SK-N-MC (cell line): ENCODE measurements at places on chromosomes 5 and 9.

DNA sequence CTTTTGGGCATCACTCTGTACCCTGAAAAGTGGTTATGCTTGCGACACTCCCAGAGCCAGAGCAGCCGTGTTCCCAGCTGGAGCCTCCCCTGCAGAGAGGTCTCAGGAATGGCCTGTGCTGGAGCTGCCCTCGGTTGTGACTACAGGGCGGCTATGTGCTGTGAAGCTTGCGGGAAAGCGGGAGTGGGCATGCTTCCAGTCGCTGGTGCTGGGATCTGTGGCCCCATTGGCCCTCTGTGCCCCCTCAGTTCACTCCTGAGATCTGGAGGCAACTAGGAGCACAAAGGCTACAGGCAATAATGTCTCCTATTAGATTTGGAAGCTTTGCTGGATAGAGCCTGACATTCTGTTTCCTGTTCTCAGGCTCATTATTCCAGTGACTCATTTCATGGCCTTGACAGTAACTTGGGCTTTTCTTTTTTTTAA is 56.9 kb downstream of the GPR107 start:
- no peak for DNase-seq

DNA sequence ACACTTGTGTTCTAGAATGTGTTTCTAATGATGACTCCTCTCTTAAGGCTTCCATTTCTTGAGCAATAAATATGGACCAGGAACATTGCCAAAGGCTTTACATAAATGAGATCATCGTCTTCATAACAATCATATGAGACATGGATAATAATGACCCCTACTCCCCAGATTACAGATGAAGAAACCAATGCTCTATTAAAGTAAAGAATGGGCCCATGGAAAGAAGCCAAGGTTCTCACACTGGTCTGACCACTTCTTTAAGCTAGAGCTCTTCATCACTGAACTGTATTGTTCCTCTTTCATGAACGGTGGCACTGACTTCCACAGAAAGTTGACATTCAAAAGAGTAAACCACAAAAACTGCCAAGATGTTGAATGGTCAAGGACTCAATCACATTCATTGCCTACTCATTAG is 65.3 kb downstream of the MARCHF3 start:
- no peak for DNase-seq

- no peak for DNase-seq
Observed at GRCh38 chr5:113090336-113091106, 113.9 kb downstream of the DCP2 start.

DNA sequence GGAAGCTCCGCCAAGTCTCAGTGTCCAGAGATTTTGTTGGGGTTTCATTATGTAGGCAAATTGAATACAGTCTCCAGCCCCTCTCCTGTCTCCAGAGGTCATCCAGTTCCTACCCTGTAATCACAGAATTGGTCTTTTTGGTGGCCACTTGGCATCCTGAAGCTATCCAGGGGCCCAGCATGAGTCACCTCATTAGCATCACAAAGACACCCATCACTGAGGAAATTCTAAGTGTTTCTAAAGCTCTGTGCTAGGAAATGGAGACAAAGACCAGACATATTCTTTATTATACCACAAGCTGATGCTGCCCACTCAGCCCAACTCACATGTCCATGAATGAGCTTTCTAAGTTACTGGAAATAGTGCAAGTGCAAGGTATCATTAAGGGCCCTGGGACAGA is 229.9 kb downstream of the DOCK8 start:
- DNase-seq: no peak

GRCh38 chr9:23551311-23551721 is 274.7 kb downstream of the ELAVL2 start:
- DNase-seq: no peak

DNA sequence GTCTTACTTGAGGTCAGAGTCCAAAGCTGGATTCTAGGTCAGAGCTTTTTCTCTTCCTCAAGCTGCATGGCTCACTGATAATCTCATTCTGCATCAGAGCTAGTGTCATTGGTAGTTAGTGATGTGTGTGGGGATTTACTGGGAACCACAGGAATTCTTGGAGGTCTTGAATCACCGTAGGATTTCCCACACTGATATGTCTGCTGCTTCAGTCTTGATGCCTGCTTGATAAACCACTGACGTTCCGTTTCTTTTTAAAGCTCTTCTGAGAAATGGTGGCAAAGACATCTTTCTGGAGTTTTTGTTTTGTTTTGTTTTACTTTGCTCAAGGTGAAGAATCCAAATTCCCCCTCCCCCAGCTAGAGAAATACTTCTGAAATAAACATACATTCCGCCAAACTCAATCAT is 1.2 kb upstream of the GARIN3 start:
- no peak for DNase-seq

GRCh38 chr9:127903557-127904475 is 4.4 kb upstream of the ST6GALNAC6 start:
- no peak for DNase-seq

DNA sequence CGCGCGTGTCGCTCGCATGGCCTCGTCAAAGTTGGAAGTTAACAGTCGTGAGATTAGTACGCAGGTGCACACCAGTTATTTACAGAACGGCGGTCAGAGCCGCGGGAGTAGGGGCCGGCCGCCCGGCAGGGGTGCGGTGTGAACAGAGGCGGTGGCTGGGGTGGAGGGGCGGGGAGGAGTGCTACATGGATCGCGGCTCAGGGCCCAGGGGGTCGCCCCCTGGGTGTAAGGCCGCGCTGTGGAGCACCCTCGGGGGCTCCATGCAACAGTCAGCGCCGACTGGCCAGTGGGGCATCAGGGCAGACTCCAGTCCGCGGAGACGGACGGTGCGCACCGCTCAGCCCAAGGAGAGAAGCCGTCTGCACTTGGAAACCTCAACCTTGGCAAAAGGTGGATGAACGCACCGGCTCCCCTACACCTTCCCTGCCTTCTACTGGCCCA is 60.3 kb downstream of the ZNF354C start:
- DNase-seq: no peak

DNA sequence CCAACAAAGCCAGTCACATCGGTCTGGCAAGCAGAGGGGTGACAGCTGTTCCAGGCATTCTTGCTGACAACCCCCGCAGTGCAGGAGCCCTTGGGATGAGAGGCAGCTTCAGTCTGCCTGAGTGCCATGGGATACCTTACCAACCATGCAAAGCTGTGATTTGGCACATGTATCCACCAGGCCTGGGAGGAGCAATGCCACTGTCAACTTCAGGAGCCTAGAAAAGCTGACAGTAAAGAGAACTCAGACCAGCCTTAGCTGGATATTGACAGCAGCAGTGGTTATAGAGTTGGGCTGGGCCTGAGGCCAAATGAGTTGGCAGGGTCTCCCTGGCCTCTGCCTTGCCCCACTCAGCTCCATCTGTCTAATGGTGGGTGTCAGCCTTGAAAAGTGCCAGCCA is 10.1 kb upstream of the PLPPR1 start:
- no peak for DNase-seq

DNA sequence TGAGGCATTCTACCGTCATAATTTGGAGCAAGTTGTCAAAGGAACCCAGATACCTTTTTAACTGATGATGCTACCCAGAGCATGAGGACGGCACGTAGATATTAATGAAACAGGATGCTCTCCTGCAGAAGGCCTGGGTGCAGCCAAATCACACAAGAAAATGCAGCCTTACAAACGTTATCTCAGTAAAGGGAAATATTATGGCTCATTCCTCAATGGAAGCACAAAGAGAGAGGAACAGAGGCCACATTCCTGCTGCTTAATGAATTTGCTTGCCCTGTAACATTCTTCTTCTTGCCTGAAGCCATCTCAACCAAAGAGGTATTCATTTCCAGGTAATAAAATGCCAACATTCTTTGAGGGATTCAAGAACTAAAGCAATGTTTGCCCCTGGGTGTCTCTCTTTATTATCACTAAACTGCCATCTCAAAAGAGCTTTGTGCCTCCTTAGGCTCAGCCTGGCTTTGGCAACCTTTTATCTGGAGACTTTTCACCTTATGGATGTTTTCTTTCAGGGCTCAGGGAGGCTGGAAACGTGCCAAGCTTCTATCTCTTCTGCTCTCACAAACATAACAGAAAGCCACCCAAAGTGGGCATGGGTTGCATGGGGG is 92.9 kb downstream of the TNC start:
- no peak for DNase-seq

- no peak for DNase-seq
Observed at GRCh38 chr5:108636135-108636853, 111.4 kb upstream of the FER start.

- DNase-seq: no peak
Observed at GRCh38 chr5:124285071-124285470, 461.4 kb downstream of the ZNF608 start.

DNA sequence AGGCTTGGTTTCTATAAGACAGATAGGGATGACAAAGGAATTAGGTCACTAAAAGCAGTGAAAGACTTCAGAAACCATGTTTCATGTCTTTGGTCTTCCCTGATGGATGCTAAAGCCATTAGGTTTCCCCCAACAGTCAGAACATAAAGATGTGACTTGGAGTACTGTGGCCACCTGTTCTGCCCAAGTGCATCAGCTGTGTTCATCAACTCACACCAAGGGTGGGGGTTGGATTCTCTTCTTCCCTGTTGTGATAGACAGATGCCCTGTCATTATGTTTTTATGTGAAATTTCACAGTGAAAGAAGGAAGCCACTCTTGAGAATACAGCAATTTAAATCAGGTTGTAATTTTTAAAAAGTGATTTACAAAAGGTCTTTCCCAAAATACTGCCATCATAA is 196.8 kb downstream of the SH3GL2 start:
- no peak for DNase-seq

DNA sequence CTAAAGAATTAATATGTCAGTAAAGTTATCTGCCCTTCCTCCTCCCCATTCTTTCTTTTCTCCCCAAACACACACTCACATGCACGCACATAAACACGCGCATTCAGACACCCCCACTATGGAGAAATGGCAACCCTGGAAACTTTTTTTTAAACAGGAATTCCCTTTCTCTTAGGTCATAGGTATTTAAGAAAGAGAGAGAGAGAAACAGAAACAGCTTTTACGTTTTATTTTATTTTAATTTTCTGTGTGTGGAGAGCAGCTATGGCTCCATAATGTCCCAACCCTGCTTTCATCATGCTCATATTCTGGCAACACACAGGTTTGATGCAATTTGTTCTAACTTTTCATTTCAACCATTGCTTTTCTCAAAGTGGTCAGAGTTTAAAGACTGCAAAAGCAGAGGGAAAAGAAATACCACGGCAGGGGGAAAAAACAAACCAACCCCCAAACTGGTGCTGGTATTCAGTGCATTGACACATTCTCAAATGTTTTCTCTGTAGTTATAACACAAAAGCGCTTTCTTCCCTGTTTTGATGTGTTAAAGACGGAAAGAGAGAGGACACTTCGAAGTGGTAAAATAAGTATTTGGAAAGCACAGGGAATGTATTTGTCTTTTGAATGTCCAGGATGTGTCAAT is 126.0 kb upstream of the TMEM161B start:
- DNase-seq: no peak

DNA sequence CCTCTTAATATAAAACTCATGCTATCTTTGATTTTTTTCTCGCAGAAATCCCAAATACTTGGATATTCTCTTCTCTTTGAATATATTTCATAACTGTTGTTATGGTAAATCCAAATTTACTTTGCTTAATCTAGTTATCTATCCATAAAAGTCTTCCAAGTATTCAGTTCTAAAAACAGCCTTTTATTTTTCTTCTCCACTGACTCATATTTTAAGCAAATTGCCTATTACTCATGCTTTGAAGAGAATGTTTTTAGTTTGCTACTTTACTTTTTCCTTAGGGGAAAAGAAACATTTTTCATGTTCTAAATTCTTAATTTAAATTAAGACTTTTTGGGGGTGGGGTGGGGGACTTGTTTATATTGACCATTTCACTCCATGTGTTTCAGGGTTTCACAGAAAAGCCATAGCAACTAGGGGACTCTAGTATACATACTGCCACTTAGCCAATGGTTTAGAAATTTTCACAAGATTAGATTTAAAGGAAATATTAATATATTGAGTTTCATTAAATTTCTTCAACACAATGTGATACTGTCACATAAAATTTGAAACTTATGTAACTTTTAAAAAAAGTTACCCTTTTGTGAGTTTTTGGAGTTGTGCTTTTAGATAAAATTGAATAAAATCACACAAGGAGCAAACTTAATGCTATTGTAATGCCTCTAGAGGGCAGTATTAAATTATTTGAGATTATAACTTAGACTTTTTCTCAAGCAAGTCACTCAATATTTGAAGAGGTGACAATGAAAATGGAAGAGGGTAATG is 545.8 kb upstream of the ARRDC3 start:
- peak; percentile 62 for DNase-seq

DNA sequence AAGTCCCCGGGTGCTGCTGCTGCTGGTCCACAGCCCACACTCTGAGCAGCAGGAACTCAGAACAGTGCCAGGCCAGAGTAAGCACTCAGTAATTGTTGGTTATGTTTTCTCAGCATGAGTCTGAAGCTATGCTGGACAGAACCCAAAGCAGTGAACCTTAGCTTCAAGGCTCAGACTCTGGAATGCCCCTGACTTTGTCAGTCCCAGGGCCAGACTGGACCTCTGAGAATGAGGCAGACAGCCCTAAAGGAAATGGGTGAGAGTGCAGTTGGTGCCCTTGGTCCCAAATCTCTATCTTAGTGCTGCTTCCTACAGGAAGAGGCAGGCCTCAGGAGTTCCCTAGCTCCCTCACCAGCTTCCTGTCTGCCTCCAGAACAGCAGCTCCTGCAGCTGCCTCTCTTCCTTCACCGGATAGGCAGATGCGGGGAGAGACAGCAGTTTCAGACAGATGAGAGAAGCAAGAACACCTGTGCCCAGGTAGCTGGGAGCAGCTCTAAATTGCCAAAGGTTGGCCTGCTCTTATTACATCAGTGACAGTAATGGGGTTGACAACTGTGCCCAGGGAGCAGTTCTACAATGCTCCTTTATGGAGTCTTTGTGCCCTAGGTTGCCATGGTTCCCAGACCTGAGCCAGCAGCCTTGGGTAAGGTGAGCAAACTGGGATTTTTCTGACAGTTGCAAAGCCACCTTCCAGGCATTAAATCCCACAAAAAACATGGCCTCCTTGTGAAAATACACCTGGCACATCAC is 82.2 kb upstream of the CXCL14 start:
- no peak for DNase-seq
